ENCODE measurements at places on chromosomes 12 and 14. TPM values are rescaled to one million over a fixed set of nuclear protein-coding genes. Genes with fewer than 3 reads are reported as not detected.

DNA sequence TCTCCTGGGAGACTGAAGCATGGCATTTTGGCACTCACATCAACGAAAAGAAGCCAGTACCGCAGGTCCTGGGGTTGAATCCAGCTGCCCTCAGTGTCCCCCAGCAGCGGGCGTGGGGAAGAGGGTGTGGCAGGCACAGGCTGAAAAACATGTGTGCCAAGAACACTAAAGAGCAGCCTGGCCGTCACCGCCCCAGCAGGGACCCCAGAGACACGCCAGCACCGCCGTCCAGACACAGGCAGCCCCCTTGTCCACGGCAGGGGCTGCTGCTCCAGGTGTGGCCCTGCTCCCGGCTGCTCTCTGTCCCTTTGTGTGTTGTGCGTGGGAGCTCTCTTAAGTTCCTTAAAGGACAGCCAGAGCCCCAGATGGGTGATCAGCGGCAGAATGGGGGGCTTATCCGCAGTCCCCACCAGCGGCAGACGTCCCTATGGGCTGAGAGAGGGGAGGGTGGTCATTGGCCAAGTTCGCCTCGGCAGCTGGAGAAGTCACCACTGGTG, 556 bp downstream of the PHETA1 start:
- DNase-seq = peak; percentile 23

Gene C12orf54
- 22.3 TPM for total RNA-seq

- DNase-seq = no peak
Measured at GRCh38 chr14:104298458-104298857, 160.1 kb downstream of the KIF26A start.

DNA sequence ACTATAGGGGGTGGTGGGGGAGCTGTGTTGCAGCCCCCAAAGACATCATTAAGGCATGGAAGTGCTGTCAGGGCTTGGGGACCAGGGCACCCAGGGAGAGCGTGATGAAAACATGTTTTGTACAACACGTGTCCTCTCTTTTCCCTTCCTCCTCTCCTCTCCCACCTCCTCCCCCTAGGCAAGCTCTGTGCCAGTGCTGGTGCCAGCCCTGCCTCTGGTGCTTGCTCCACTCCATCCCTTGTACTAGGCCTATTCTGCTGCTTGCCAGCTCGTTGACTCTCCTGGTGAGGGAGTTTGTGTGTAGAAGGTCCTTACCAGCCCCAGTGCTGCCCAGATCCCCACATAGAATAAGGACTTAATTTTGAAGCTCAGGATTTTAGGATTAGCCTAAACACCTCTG, 3.2 kb upstream of the RARG start:
- no peak for DNase-seq

DNA sequence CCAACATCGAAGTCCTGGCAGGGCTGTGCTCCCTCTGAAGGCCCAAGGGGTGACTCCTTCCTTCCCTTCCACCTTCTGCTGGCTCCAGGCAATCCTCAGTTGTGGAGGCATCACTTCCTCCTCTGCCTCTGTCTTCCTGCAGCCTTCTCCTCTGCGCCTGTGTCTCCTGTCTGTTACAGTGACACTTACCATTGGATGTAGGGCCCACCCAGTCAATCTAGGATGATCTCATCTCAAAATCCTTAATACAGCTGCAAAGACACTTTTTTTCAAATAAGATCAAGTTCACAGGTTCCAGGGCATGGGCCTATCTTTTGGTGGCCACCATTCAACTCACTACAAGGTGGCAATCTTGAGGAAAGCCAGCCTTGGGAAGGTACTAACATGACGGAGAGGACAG, 155.1 kb downstream of the ESRRB start:
- no peak for DNase-seq

GRCh38 chr14:61569812-61570548, 125.3 kb upstream of the HIF1A start:
- DNase-seq = no peak

Measured in testis (tissue), 5 donors.